Skeletal muscle tissue (tissue), 5 donors: ENCODE measurements at places on chromosomes 13 and 19. TPM values are rescaled to one million over a fixed set of nuclear protein-coding genes. Genes with fewer than 3 reads are reported as not detected.

CEBPA gene
- 17.2 TPM for total RNA-seq

ZNF177 gene
- total RNA-seq: 4.2 TPM

MEIOSIN gene
- total RNA-seq: not detected

CYP2A7 gene
- not detected for total RNA-seq

SYT5 gene
- not detected for total RNA-seq

MTUS2 gene
- 4.2 TPM for total RNA-seq

EBI3 gene
- total RNA-seq: not detected

ICAM4 gene
- 2.6 TPM for total RNA-seq

ZNF837 gene
- total RNA-seq: 0.52 TPM

IGSF23 gene
- total RNA-seq: not detected

NFIX gene
- total RNA-seq: 49.1 TPM

TJP3 gene
- total RNA-seq: not detected

CRB3 gene
- total RNA-seq: not detected

ZFP36 gene
- 3.1 TPM for total RNA-seq

FLT1 gene
- 13.0 TPM for total RNA-seq

PPM1N gene
- 0.52 TPM for total RNA-seq

NCAN gene
- total RNA-seq: not detected

CRYL1 gene
- total RNA-seq: 29.2 TPM

OR10H1 gene
- total RNA-seq: not detected

ITPKC gene
- total RNA-seq: 6.8 TPM

CATSPERD gene
- not detected for total RNA-seq

LONP1 gene
- 37.1 TPM for total RNA-seq

CCL25 gene
- not detected for total RNA-seq

GPALPP1 gene
- 15.1 TPM for total RNA-seq

ZNF738 gene
- 15.7 TPM for total RNA-seq

ZNF112 gene
- 5.7 TPM for total RNA-seq

COL4A2 gene
- 511 TPM for total RNA-seq

CFAP97D2 gene
- total RNA-seq: not detected

TM9SF2 gene
- total RNA-seq: 116 TPM

C2CD4C gene
- total RNA-seq: 0.52 TPM

ZNF850 gene
- 3.7 TPM for total RNA-seq

GIPR gene
- total RNA-seq: 0.52 TPM
